ENCODE measurements at places on chromosomes 2 and 18.

- DNase-seq = no peak
These were observed 35.0 kb upstream of the LRP1B start for GRCh38 chr2:142165790-142166189.

- no peak for DNase-seq
These were observed 886 bp upstream of the STK25 start for GRCh38 chr2:241509155-241509784.

DNA sequence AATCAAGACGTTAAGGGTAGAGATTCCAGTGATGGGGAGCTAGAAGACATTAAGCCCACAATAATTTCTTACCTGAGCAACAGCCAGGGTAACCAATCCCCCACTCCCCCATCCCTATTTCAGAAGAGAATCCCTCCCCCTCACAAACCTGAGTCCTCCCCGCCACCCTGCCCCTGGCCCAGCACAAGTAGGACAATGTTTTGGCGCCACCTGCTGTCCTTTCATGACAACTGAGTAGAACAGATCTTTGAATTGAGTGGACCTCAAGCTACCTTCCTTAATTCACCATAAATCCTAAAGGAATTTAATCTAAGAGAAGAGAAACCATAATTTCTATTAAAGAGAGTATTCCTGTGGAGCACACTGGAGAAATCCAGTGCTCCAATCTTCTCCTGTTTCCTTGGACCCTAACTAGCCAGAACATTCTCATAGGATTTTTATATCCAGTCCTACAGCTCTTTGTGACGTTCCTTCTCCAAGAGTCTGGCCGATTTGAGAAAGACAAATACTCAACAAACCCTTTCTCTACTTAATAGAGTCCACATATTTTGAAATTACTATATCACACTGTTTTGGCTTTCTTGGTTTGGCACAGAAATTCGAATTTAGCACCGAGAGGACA lies 41.1 kb downstream of the NHEJ1 start:
- peak; percentile 18 for DNase-seq

GRCh38 chr2:21015281-21015645 lies 28.6 kb downstream of the APOB start:
- no peak for DNase-seq

DNA sequence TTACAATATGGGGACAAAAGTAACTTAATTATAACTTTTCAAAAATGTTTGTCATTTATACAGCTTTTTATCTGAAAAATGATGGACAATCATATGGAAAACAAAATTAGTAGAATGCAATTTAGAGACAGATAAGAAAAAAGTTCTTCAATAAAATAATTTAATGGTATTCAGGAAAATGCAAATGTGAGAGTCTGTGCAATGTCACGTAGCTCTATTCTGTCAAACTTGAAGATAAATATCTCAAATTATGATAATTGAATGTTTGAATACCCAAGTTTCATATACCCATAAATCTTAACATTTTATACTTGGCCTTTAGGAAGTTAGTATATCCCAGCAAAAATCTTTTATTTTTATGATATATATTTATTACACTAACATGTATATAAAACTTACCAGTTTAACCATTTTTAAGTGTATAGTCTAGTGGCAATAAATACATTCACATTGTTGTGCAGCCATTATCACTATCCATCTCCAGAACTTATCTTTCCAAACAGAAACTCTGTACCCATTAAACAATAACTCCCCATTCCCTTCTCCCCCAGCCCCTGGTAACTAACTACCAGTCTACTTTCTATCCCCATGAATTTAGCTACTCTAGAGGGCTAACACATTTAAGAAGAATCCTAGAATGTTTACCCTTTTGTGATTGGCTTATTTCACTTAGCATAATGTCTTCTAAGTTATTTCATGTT lies 311.5 kb downstream of the SOCS6 start:
- no peak for DNase-seq

DNA sequence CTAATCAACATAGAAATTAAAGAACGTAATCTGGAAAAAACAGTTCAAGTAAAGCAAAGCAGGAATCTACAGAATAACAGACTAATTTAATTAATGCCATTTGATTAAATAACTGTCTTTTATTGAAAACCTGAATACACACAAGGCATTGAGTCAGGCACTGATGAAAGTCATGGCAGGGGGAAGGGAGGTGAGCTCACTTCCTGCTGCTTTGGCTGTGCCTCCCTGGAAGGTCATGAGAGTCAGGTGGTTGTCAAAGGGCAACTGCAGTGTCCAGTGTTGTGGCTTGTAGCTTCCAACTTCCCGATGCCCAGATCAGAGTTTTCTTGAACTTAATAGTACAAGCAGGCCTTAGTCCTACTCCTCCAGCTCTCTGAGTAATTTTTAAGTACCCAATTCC lies 180.9 kb downstream of the PID1 start:
- DNase-seq = no peak

DNA sequence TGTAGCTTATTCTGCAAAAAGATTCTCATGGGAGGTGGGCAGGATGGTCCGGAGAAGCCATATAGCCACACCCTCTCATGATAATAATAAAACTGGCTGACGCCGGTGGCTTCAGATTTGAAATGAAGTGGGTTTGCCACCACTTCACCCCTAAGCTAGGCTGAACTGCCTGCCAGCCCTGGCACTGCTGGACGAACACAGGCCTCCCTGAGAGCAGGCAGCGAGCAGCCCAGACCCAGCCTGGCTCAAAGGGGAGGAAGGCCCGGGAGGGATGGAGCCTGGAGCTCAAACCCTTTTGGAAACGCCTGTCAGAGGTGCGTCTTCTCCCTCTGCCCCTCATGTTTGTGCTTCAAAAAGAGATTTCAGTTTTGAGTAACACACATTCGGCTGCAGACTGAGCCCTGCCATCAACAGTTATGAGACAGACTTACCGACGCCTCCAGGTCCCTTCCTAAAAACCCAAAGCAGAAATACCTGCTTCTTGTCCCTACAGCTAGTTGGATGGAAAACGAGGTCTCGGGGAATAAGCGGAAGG lies 71.1 kb upstream of the HPCAL1 start:
- DNase-seq = no peak

DNA sequence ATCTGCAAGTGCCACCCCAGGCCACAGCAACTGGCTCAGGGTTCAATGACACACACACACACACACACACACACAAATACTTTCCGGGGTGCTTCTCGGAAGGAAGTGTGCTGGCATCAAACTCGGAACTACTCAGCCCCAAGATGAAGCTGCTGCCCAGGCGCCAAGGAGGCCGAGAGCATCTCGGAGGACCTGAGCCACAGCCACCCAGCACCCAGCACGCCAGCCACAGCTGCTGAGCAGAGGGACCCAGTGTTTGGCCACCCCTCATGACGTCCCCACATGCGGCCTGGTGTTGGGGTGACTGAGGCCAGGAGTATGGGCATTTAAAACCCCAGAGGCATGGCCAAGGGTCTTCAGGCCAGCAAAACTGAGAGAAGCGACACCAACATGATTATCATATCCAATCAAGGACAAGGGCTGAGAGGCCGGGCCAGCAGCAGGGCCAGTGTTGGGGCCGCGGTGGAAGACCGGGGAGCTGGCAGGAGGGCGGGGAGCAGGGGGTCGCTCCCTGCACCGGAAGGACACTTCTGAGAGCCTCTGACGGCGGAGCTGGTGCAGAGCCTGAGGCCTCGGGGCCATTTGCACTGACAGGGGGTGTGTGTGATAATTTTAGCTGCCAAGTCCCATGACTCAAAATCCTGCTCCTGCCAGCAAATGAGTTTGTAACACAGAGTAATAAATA lies 61.8 kb downstream of the BIN1 start:
- no peak for DNase-seq

- no peak for DNase-seq
These were observed 47.2 kb downstream of the RAD51AP2 start for GRCh38 chr2:17470855-17471641.

GRCh38 chr2:29502460-29502911 lies 387.3 kb downstream of the CLIP4 start:
- DNase-seq = no peak

- DNase-seq = no peak
These were observed 10.0 kb downstream of the FHOD3 start for GRCh38 chr18:36307513-36307912.

DNA sequence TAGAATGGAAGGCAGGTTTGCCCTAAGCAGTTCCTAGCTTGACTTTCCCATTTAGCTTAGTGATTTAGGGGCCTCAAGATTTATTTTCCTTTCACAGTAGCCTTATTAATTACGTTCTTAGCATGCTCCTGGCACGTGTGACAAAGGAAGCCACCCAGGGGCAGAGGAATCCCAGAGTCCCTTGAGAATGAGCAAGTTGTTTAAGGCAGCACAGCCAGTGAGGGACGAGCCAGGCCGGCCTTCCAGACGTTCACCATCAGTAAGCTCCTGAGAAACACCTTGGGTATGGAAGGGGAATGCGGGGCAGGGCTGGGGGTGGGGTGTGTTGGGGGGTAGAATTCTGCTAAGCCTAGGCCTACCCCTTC lies 76.3 kb downstream of the SOWAHC start:
- DNase-seq = no peak

- no peak for DNase-seq
These were observed 5.5 kb downstream of the SYT4 start for GRCh38 chr18:43271593-43272432.

All from stimulated activated CD8-positive, alpha-beta memory T cell treated with anti-CD3 and anti-CD28 coated beads, Interleukin-4, amount 100 ng/mL, for 1 hour (primary cell).